Activated T-helper 1 cell treated with Interleukin-2 at 50 U/mL for 16 hours (primary cell): ENCODE measurements at places on chromosomes 16 and 17.
A peak's percentile ranks its signal among the peaks of the same experiment; 100 is the strongest.

- DNase-seq: no peak
Measured at GRCh38 chr17:31488264-31488981, 96.9 kb downstream of the RAB11FIP4 start.

DNA sequence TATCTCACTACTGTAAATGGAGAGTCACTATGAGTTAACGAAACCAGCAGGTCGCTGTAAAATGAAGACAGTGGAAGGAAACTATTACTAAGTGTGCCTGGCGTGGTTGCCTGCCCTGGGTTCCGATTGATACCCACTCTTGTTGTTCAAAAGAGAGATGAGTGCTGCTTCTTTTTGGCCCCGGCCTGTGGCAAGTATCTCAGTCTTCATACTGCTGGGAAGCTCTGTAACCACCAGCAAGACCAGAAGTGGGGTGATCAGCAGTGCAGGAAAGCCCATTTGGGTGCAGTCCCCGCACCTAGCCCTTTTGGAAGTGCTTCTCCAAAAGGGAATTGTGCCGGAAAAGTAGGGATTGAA is 104.5 kb downstream of the SNX29 start:
- DNase-seq: no peak

DNA sequence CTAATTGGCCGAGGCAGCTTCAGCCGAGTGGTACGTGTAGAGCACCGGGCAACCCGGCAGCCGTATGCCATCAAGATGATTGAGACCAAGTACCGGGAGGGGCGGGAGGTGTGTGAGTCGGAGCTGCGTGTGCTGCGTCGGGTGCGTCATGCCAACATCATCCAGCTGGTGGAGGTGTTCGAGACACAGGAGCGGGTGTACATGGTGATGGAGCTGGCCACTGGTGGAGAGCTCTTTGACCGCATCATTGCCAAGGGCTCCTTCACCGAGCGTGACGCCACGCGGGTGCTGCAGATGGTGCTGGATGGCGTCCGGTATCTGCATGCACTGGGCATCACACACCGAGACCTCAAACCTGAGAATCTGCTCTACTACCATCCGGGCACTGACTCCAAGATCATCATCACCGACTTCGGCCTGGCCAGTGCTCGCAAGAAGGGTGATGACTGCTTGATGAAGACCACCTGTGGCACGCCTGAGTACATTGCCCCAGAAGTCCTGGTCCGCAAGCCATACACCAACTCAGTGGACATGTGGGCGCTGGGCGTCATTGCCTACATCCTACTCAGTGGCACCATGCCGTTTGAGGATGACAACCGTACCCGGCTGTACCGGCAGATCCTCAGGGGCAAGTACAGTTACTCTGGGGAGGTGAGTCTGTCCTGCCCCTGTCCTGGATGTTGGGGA is 16.1 kb downstream of the PSKH1 start:
- no peak for DNase-seq

DNA sequence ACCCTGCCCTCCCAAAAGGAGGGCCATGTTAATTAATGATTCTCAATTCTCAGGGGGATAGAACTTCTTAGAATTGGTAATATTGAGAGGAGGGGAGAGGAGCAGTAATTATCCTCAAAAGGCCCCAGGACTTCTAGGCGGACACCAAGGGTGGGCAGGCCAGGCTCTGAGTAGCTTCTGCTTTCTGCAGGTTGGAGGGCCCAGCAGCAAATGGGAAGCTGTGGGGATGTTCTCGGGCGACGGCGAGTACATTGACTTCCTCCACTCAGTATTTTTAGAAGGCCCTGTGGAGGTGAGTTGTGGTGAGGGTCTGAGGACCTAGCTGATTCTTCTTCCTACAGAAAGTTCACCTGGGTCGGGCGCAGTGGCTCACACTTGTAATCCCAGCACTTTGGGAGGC is 57.5 kb downstream of the DNAH2 start:
- no peak for DNase-seq

- DNase-seq: no peak
Measured at GRCh38 chr16:14353340-14353739, 276.7 kb downstream of the PARN start.

DNA sequence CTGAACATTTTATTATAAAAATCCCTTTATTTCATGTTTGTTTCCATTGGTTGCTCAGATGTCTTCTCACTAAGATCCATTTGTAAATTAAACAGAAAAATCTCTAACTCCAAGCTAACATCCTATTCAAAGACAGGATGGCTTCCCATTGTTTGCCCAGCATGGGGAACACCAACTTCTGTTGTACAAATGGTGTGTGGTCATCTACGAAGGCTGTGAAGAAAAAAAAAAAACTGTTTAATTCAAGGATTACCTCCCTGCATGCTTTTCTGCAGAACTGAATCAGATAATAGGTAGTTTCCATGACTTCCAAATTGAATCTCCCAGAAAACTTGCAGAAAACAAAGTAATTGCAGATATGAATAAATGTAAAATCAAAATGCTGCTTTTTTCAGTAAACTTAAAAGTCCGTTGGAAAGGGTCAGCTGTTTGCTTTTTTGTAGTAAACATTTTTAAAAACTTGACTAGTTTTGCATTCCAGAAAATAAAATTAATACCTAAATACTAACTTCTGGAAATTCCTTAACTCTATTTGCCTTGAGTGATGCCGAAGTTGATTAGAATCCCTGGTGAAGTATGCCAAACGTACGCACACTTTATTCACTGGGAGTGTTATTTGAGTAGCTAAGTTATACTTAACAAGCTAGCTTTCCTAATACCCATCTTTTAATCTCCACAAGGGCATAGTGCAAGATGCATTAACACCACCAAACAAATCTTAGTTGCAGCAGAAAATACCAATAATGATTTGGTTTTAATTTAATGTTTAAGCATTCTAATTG is 7.7 kb downstream of the SALL1 start:
- DNase-seq: no peak

GRCh38 chr16:14613991-14614390 is 16.1 kb downstream of the PARN start:
- DNase-seq: no peak

GRCh38 chr17:59331129-59331928 is at the start of gene YPEL2:
Gene YPEL2, plus strand, starts transcription at chr17:59331655. Its CDS starts 21,755 bp downstream, at chr17:59353410.
- peak; percentile 81 for DNase-seq

DNA sequence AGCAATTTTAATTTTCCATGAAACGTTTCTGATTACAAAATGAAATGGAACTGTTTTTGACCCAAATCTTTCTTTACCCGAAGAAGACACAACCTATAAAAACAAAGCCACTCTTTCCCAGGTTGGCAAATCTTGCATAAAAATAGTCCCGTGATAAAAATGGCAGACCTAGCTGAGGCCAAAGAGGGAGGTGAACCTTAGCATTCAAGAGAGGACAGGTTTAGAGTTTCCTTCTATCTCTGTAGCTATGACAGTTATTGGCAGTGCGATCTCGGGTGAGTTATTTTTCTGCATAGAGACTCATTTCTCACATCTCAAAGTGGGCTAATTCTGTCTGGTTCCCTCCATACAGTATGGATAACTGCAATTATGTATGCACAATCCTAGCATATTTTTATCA is 241.4 kb downstream of the MAP2K6 start:
- DNase-seq: no peak

DNA sequence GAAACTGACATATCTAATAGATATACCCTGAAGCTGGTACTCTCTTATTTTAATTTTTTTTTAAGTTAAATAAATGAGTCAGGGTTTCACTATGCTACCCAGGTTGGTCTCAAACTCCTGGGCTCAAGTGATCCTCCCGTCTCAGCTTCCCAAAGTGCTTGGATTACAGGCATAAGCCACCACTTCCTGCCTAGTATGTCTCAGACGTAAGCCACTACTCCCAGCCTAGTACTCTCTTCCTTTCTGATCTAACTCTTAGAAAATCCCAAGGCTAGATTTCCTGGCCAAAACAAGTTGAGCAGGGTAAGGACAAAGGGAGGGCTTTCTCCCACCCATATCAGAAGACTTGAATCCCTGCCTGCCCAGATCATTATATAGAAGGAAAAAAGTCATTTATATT is 33.7 kb downstream of the HOXB1 start:
- no peak for DNase-seq

DNA sequence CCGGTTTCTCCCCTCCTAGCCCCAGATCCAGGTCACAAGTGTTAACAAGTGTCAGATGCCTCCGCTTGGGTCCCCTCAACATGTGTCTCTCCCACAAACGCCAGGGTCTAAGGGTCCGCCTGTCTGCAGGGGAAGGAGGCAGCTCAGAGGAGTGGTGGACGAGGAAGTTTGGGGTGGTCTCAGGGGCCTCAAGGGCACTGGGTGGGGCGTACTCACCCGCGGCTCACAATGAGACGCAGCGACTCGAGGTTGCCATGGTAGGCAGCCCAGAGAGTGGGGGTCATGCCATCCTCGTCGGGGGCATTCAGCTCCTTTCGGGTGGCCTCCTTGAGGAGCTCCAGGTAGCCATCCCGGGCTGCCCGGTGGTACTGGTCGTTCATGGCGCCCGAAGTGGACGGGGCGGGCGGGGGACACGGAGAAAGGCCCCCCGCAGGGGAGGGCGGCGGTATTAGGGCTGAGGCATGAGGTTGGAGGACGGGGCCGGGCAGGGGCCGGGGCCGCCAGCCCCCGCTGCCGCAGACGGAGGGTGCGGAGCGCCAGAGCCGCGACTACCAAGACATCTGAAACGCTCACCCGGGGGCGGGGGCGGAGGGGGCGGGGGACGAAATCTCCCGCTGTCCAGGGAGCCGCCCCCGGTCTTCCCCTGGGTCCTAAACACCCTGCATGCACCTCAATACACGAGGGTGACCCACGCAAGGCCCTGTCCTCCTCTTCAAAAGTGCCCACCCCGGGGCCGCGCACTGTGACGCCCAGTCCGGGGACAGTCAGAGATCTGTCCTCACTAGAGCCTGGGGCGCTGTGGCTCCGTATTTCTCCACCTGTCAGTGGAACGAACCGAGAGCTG is at the start of gene USH1G:
Gene USH1G (minus strand): TSS at position 562 of the 844 bp plus-strand sequence. CDS start 182 bp downstream, at position 380.
- no peak for DNase-seq

- no peak for DNase-seq
Measured at GRCh38 chr16:12340151-12340733, 363.7 kb downstream of the SNX29 start.

GRCh38 chr17:2024572-2025219 is 438 bp downstream of the RTN4RL1 start:
- no peak for DNase-seq

DNA sequence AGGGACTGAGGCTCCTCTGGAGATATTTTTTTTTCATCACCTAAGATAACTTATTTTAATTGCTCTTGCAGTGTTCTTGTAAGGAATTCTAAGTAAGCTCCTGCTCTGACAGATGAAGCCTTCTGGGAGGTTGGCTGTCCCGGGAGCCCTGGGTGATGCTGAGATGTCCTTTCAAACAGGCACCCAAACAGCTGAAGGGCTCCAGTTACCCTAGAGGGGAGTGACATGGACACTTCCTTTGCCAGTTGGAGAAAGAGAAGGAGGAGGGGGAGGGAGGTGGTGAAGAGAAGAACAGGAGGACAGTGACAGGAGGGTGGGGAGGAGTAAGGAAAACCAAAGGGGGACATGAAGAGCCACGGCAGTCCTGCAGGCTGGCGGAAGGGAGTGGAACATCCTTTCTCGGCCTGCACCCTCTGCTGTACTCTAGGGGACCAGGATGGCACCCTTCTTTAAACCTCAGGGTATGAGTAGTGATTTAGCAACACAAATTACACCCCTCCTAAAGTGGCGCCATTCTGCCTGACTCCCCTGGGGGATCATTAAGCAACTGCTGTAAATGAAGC is 51.8 kb downstream of the MYH3 start:
- no peak for DNase-seq

GRCh38 chr17:59513934-59514841 is 51.2 kb upstream of the DHX40 start:
- DNase-seq: no peak

DNA sequence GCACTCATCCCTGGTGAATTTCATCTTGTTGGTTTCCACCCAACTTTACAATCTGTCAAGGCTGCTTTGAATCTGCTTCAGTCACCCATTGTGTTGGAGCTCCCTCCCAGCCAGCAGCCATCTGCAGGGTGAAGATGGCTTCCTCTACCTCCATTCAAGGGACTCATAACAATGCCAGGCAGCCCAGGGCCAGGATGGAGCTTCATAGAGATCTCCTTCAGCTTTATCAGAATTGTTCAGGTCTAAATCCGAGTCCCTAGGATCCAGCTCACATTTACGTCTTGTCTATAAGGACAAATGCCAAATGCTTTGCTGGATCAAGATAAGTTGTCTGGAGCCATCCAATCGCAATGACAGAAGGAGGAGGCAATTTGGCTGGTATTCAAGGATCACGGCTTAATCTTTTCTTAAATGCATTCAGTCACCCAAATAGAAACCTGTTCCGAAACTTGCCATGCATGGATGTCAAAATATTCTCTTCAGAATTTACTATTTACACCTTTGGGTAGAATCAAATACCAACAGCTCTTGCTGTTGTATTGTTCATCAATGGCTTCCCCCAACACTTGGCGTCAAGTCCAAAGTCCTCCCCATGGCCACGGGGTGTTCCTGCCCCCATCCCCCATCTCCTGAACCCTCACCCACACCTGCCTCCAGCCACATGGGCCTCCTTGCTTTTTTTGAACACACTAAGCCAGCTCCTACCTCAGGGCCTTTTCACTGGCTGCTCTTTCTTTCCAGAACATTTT is 3.8 kb upstream of the FAM171A2 start:
- no peak for DNase-seq

DNA sequence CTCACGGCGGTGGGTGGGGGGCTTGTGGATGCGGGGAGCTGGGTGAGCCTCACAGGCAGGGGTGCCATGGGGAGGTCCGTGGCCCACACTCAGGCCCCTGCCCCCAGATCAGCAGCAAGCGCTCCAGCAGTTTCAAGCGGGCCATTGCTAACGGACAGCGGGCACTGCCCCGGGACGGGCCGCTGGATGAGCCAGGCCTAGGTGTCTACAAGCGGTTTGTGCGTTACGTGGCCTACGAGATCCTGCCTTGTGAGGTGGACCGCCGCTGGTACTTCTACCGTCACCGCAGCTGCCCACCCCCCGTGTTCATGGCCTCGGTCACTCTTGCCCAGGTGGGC is 1.1 kb downstream of the RHBDL1 start:
- DNase-seq: no peak

DNA sequence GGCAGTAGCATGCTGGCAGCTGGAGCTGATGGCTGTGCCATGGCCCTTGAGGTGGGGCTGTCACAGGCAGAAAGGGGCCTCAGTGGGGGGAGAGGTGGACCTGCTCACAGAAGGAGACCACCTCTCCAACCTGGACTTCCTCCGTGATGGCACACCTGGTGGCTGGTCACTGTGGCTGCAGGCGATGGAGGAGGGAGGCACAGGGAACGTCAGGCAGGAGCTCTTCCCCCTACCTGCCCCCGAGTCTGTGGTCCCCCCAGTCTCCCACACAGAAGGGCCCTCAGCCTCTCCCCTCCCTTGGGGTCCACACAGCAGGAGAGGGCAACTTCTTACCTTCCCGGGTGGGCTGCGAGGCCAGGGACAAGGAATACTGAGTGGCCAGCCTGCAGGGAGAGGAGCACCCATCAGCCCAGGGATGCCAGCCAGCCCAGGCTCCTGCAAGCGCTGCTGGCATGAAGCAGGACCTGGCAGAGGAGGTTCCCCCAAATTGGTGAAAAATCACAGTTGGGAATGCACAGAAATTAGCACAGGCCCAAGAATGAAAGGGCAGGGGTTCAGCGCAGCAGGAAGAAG is 96.5 kb downstream of the GOSR1 start:
- no peak for DNase-seq
